Caco-2 (cell line): ENCODE measurements at places on chromosomes 11 and 22. TPM values are rescaled to one million over a fixed set of nuclear protein-coding genes. Genes with fewer than 3 reads are reported as not detected.

- DNase-seq, result no peak
Measured at GRCh38 chr22:41178425-41178975, 26.6 kb upstream of the L3MBTL2 start.

DNA sequence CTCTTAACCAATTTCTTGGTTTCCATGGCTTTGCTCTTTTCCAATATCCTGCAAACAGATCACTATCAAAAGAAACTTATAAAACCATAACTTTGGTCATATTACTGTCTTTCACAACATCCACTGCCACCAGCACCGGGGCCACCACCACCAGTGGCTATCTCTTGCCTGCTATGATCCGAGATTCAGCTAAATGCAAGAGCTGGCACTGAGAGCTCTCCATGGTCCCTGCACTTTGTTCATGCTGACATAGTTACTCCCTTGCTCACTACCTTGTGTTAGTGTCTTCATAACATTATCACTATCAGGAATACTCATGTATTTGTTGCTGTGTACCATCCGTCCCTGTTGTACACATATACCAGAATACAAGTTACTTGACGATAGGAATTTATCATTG is 299.0 kb downstream of the ETS1 start:
- DNase-seq, result no peak

DNA sequence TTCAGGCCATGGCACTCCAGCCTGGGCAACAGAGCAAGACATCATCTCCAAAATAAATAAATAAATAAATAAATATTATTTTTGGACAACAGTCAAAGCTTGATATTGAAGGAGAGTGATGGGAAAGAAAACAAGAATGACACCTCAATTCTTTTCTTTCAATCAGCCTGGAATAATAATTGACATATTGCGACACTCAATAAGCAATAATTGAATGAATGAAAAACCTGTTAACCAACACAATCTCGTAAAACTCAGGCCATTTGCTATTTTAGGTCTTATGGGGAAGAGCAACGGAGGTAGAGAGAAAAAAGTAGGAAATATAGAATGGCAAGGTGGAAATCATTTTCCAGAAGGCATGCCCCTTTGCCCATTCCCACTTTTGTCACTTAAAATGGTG is 10.5 kb upstream of the RBFOX2 start:
- no peak for DNase-seq

GRCh38 chr11:109405671-109406070 is 16.3 kb upstream of the C11orf87 start:
- DNase-seq, result no peak

DNA sequence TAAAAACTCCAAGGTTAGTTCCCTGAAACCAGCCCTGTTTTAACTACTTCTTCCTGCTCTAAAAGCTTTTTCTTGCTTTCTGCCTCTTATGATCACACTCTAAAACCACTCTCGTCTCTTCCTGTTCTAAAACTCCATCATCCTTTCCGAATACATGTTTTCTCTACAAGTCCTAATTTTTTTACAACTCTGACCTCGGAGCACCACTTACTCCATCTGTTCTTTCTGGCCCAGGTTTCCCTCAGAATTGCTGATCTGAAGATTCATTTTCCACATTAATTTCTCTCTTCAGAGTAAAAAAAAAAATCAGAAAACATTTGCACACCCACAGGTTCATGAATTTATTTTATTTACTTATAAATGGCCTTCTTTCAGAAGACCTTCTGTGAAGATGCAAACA is 265.7 kb upstream of the CADM1 start:
- no peak for DNase-seq

DNA sequence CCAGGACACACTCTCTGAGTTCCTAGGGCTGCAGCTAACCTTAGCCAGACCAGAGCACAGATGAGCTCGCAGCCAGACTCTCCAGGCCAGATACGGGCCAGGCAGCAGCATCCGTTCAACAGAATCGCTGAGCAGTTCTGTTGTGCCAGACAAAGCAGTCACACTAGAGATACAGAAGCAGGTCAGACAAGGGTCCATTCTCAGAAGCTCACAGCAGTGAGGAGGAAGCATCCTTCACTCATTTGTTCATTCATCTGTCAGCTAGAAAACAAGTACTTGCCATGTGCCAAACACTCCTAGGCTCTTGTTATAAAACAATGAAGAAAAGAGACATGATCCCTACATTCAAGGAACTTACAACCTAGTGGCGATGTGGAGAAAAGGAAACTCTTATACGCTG is 2.6 kb downstream of the LMO2 start:
- no peak for DNase-seq

DNA sequence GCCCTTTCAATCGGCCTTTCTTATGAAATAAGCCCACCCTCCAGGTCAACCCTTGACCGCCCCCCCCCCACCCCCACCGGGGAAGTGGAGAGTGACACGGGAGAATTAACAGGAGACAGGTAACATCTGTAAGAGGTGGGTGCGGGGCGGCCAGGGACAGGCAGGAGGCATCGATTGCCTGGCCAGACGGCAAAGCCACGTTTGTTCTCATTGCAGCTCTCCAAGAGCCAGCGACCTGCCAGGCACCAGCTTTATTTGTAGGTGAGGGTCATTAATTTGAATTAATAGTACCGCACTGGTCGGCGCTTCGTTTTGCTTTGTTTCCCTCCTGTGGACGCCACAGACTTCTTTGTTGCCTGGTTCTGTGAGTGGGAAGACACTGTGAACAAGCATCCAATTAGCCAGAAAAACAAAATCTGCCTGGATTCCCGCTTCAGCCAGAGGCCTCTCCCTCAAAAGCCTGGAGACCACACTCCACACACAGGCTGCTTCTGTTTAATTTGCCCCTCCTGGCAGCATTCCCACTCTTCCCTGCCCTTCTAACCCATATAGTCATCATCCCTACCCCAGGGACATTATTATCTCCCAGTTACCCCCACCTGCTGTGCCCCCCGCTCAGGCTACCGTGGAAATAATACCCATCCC is 104.5 kb upstream of the OPCML start:
- no peak for DNase-seq

GRCh38 chr11:126282361-126282735 is 545 bp upstream of the TIRAP start:
- peak; percentile 66 for DNase-seq

The OR51I1 gene
- total RNA-seq, result not detected in 2 replicates

DNA sequence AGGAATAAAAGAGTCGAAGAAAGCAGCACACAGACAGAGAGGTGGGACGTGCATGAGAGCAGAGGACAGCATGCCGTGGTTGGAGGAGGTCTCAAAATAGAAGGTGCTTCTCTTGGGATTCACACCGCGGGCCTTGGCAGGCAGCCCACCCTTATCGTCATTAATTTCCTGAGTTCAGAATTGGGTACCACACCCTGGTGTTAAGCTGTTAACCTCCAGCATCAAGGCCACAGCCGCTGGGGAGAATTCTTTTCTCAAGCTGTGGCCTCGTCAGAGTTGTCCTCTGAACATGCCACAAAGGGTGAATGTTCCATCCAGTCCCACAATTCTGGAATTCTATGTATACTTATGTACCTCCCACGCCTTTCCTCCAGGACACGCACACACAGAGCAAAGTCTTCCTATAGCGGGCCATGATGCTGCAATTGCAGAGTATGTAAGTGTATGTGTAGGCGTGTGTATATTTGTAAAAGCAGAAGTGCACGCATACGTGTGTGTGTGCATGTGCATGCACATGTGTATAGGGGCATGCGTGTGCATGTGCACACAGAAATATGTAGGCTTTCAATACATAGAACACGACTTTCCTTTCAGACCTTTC is 39.0 kb downstream of the ADAMTS8 start:
- no peak for DNase-seq

DNA sequence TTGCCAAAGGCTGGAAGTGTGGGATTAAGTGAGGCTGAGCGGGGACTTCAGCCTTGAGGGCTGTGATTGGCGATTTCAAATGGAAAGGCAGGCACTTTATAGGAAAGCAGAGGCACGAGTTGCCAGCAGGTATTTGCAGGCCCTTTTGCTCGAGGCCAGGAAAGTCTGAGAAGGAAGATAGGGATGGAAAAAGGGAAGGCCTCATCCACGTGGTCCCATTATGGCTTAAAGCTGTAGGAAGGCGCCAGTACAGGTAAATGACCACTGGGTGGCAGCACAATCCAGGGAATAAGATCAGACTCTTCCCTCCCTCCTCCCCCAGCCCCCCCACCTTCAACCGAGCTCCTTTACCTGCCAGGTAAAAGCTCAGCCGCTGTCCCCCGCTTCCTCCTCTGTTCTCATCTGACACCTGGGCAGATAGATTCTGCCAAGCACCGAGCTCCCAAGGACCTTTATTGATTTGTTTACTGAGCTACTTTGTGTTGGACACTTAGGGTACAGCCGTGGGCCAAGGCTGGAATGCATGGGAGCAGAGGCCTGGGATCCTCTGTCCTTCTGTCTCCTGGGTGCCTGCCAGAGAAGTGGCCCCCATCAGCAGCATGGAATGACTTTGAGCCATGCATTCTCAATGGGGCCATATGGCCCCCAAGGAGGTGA is 7.5 kb downstream of the P2RX3 start:
- DNase-seq, result peak; percentile 76

GRCh38 chr11:35750315-35750714 is 87.7 kb downstream of the TRIM44 start:
- no peak for DNase-seq

- DNase-seq, result no peak
Measured at GRCh38 chr22:49878206-49878605, 24.6 kb downstream of the ZBED4 start.

DNA sequence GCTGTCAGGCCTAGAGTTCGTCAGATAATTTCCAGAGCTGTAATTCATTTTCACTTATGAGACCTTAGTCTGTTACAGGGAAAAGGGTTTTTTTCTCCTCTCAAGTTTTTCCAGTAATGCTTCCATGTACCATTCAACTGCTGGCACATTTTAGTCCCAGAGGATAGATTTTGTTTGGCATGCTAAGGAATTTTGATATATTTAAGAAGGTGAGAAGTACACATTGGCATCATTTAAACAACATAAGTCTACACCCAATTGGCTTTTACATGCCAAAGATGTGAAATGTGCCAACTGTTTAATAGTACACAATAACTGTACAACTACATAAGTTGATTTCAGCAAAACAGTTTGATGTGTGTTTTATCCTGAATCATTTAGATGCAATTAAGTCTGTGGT is 71.0 kb downstream of the PAX6 start:
- DNase-seq, result no peak

The CCDC88B gene
- total RNA-seq, result 3.6 and 3.9 TPM in 2 replicates

The SNX32 gene
- total RNA-seq, result not detected in 2 replicates

DNA sequence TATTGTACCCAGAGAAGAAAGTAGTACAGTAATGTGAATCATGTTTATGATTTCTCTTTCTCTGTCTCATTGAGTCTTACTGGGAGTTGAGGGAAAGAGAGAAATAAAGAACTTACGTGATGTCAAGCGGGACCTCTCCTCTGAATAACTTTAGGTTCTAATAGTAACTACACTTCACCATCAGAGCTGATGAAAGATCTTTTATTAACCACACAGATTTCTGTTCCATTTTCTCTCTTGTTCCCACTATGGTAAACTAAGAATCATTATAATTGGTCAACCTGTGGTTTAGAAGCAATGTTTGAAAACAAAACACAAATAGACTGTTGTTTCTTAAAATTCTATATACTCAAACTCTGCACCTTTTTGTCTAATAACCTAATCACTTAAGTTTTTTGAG is 142.3 kb downstream of the ELP4 start:
- no peak for DNase-seq

DNA sequence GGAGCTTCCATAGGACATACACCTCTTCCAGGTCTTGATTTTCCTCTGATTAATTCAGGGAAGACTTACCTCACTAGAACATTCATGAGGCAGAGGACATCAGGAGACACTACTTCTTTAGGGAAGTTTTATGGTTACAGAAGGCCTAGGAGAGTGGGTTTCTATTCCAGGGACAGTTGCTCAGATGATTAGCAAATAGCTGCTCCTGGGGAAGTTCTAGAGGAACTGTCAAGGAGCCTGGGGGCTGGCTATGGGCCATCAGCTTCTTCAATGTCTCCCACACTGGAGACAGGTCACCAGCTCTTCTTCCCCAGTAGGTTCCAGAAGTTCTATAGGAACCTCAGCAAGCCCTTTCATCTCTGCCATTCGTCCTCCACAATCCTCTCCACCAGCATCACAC is 11.5 kb upstream of the OR10A5 start:
- no peak for DNase-seq

GRCh38 chr11:4891996-4892640 is 10.4 kb downstream of the OR51T1 start:
- no peak for DNase-seq

- no peak for DNase-seq
Measured at GRCh38 chr22:33513388-33514338, 406.6 kb downstream of the LARGE1 start.

GRCh38 chr11:94673951-94674491 is 94.1 kb upstream of the AMOTL1 start:
- no peak for DNase-seq

DNA sequence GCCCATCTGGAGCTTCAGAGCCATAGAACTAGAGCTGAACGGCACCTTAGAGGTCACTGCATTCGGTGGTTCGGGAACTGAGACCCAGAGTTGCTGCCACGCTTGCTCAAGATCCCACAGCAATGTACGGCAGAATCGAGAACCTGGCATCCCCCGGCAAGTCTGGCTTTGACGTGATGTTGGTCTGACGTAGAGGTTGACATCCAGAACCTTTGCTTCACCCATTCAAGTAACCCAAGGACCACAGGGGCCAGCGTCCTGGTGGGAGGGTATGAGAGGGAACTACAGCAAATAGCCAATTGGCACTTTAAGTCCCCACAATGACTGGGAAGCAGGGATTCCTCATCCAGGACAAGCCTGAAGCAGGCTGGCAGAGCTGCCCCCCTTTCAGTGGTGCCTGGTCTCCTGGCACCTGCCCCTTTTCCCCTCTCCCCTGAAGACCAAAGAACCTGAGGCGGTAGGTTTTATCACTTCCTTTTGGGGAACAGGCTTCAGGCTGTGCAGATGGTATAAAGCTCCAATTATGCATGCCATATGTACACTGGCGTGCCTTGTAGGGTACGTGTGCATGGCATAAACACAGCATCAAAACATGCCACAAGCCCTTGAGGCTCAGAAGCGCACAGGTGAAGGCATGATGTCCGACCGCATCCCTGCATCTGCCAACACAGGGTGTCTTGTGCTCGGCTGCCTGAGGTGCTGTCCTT is 15.3 kb upstream of the TEF start:
- DNase-seq, result no peak

- no peak for DNase-seq
Measured at GRCh38 chr22:36480941-36481392, 473 bp downstream of the TXN2 start.
